ENCODE measurements at places on chromosomes 11 and 22.
A peak's percentile ranks its signal among the peaks of the same experiment; 100 is the strongest.

GRCh38 chr11:45733176-45733575 is 67.8 kb upstream of the CHST1 start:
- DNase-seq, result no peak

- DNase-seq, result no peak
Measured at GRCh38 chr11:69788956-69789355, 13.8 kb upstream of the FGF4 start.

DNA sequence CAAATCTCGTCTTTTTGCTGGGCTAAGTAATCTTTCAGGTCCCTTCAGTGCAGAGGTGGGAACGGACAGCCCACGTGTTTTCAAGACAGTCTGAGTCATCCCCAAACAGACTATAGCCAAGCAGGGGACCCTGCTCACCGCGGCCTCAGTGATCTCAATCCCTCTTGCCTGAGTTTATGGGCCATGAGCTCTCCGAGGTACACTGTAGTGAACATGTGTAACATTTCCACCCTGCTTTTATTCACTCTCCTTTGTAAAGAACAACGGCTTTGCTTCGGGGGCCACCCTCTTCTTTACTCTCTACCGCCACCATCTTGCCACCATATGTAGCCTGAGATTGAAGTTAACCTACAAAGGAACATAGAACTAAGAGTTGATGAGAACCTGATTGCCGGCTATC is 11.5 kb upstream of the KCTD14 start:
- no peak for DNase-seq

GRCh38 chr22:49160261-49161001 is 667.2 kb downstream of the BRD1 start:
- DNase-seq, result no peak

DNA sequence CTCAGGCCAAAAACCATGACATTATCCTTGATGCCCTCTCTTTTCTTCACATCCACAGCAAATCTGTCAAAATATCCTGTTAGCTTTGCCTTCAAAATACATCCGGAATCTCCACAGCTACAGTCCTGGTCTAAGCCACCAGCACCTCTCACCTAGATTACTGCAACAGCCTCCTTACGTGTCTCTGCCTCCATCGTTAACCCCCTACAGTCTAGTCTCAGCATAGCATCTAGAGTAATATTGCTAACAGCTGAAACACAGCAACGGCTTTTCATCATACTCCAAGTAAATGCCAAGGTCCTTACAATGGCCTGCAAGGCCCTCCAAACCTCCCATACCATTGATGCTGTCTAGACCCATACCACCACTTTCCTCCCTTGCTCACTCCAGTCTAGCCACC is 4.4 kb downstream of the TSG101 start:
- no peak for DNase-seq

DNA sequence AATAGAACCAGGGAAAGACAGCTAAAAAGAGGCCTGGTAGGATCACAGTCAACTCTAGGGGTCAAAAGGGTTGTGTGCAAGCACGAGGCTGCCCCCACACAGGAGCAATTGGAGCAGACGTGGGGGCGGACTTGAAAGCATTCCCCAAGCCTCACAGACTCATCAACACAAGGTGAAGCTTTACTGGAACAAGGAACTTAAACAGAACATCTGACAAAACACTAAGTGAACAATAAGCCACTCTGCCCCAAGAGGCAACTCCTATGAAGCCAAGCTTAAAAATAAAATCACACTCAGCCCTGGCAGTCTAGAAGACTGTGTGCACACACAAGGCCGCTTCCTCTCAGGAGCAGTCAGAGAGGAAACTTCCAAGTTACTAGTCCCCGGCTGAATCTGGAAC is 32.2 kb upstream of the TEAD1 start:
- DNase-seq, result no peak

GRCh38 chr11:132895340-132895739 is 637.0 kb downstream of the OPCML start:
- no peak for DNase-seq

- DNase-seq, result peak; percentile 12
Measured at GRCh38 chr11:68904248-68904847, 657 bp downstream of the IGHMBP2 start.

- DNase-seq, result no peak
Measured at GRCh38 chr11:94926271-94926625, 47.1 kb downstream of the CWC15 start.

DNA sequence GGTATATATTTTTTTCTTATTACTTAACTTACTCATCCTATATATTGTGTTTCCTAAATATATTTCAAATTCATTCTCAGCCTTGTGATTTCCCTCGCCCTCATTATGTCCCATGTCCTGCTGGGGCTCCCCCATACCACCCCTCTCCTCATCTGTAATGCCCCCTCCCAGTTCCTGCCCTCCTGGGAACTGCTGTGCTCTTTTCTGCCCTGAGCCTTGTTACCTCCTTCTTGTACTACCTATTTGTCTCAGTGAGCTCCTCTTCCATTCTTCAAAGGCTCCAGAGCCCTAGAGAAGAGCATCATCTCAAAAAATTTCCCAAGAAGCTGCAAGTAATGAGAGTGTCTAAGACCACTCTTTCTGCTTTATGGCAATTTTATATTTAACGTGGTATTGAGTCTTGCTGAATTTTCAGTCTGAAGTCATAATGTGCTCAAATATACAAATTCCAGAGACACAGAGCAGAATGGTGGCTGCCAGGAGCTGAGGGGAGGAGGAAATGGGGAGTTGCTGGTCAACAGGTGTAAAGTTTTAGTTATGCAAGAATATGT is 66.5 kb upstream of the TOP3B start:
- no peak for DNase-seq

DNA sequence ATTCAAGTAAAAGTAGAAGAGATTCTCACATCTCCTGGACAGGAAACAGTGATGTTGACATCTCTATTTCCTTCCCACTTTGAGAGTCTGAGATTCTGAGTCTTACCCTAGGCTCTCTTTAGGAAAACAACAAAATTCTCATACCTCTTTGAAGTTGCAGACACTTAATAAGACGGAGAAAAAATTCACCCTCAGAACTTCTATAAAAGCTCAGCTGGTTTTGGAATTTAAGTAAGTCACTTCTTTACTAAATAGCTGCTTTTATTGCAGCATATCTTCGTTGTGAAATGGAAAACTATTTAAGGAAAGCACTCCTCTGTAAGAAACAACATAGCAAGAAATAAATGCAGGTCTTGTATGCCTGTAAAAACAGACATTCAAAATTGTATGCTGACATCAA is 79.1 kb downstream of the MSANTD4 start:
- no peak for DNase-seq

- DNase-seq, result no peak
Measured at GRCh38 chr11:131616481-131617140, 246.2 kb downstream of the NTM start.

- no peak for DNase-seq
Measured at GRCh38 chr11:8011981-8012444, 24.9 kb downstream of the EIF3F start.

DNA sequence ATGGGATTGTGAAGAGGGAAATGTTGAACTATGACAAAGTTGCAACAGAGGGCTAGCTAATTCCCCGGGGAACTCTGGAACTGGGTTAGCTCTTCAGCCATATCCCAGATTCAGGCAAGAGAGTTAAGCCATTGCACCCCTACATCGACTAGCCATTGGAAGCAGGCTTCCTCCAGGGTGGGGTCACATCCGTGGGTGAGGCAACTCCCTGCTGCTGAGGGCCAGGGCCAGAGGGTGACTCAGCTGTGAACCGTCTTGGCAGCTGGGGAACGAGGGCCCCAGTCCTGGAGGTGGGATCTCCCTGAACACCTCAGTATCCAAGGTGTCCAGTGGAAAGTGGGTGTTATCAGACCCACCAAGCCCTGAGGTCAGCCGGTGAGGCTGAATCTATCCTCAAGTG is 41.1 kb downstream of the RPS6KA4 start:
- DNase-seq, result no peak

GRCh38 chr11:115724666-115725065 is 220.5 kb upstream of the CADM1 start:
- DNase-seq, result no peak

- DNase-seq, result no peak
Measured at GRCh38 chr22:46754110-46754799, 8.2 kb upstream of the TBC1D22A start.

GRCh38 chr11:69799582-69799981 is 19.6 kb downstream of the FGF3 start:
- DNase-seq, result no peak

DNA sequence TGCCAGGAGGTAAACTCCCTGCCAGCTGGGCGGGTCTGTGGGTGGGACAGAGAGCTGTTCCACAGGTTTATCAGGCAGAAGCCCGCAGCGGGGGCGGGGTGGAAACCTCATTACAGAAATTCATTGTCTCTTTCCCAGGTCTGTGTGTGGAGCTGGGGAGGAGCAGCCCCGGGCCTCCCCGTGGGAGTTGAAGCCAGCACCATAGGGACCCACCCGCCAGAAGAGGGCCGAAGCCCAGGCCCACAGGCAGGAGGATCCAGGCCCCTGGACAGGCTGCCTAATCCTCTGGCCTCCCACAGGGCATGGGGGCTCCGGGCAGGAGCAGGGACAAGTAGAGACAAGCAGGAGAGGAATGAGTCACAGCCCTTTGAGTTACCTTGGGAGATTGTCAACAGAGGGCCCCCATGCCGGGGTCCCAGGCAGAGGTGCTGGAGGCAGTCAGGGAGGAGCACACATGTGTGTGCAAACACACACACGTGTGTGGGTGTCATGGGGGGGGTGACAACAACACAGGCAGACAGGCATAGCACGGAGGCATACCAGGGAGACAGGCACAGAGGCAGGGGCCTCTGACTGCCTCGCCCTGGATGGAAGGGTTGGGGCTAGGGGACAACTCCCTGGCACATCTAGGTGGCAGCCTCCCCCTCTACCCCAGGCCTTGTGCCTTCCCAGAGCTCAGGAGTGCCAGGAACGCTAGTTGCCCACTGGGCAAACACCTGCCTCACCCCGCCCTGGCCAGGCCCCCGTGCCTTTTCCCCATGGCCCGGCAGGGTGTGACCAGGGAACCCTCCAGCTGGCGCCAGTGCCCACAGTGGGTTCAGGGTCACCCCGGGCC is 1.4 kb downstream of the CDC42BPG start:
- no peak for DNase-seq

- DNase-seq, result no peak
Measured at GRCh38 chr11:8041576-8041975, 39.4 kb upstream of the TUB start.

- no peak for DNase-seq
Measured at GRCh38 chr11:91421641-91422040, 803.0 kb upstream of the FAT3 start.

GRCh38 chr11:68040957-68041591 is 2.2 kb downstream of the TCIRG1 start:
- DNase-seq, result no peak

DNA sequence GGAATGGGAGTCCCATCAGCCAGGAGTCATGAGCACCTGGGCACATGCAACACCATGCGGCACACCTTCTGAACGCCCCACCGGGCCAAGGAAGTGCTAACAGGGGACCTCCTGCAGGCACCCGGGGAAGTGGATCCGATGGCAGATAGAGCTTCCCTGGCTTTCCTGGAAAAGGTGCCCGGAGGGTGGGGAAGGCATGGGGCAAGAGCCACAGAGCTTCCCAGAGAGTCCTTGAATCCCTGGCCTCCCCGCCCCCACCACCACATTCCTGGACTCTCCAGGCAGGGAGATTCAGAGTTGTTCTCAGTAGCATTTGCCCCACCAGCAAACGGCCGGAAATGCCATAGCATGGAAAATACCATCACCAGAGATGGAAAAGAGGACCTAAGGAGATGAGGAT is 8.3 kb downstream of the TRIM29 start:
- DNase-seq, result no peak

DNA sequence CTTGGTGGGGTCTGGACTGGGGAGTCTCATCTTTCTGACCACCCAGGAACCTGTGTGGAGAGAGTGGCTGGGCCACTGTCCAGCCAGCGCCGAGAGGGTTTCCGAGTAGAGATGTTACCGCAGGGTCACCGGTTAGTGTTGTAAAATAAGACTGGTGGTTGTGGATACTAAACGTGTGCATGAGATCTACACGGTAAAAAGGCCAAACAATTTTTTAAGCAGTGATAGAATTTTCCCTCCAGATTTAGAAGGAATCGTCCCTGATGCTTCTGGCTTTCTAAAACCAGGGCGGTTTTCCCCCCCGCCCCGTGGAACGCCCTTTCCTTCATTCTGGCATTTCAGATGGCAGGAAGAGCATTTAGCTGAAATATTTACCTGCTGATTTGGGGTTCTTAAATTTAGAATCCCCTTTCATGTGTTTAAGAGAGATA is 72.6 kb upstream of the PPARA start:
- no peak for DNase-seq

DNA sequence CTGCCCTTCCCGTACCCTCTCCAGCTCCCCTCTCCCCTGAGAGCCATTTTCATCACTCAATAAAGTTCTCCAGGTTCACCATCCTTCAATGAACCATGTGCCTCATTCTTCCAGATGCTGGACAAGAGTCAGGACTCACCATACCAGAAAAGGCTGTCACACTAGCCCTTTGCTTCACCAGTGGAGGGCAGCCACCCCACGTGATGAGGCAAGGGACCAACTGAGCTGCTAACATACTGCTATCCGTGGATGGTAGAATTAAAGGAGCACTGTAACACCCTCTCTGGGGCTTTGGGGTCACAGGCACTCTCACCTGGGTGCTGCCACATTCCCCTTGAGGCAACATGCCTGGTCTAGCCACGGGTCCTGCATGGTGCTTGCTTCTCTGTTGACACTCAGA is 13.1 kb upstream of the OR5I1 start:
- DNase-seq, result no peak

- no peak for DNase-seq
Measured at GRCh38 chr11:35998634-35999033, 54.8 kb downstream of the LDLRAD3 start.

DNA sequence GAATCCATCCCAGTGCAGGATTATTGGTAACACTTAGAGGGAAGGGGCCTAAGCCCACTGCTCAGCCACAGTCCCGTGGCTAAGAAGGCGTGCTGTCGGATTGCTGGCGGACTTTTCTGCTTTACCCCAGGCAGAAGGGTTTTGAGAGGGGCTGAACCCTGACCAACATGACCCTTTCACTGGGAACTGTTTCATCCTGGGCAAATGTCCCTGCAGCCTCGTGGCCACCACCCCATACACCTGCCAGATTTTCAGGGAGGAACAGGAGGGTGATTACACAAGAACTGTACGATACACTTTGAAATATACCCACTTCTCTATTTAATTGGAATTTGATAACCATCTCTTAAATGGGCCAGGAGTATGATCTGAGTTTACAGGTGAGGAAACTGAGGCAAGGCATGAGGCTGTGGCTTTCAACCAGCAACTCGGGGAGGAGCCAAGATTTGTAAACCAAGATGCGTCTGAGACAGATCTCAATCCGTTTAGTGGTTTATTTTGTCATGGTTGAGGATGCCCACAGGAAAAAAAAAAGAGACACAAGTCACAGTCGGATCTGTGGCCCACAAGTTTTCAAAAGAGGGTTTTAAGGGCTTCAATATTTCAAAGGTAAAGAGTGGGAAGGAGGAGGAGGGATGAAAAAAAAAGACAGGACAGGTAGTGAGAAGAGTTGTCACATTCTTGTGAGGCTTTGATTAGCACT is 6.1 kb upstream of the APOL3 start:
- no peak for DNase-seq

- DNase-seq, result no peak
Measured at GRCh38 chr22:42879371-42880021, 22.4 kb upstream of the ARFGAP3 start.

- DNase-seq, result no peak
Measured at GRCh38 chr11:86758171-86758570, 42.2 kb upstream of the PRSS23 start.
